Stimulated activated CD8-positive, alpha-beta memory T cell treated with anti-CD3 and anti-CD28 coated beads, Interleukin-15, amount 100 ng/mL, for 1 hour (primary cell): ENCODE measurements at places on chromosomes 7 and 10.

- DNase-seq, result no peak
Observed at GRCh38 chr10:50347394-50347802, 96.1 kb upstream of the ASAH2 start.

DNA sequence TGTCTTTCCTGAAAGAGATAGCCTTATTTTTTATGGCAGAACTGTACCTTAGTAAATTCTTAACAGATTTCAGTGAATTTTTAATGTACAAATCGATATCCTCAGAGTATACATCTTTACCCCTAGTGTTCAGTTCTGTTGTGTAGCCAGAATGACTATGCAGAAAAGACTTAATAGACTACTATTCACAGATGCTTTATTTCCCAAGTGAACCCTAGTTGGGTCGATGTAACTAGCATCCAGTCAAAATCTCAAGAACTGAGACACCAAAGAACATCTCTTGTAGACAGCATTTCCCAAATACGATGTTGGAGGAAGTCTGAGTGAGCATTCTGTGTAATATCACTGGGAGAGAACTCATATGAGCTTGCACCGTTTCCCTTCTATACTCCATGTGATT lies 1.5 kb downstream of the AKR1C3 start:
- DNase-seq, result no peak

DNA sequence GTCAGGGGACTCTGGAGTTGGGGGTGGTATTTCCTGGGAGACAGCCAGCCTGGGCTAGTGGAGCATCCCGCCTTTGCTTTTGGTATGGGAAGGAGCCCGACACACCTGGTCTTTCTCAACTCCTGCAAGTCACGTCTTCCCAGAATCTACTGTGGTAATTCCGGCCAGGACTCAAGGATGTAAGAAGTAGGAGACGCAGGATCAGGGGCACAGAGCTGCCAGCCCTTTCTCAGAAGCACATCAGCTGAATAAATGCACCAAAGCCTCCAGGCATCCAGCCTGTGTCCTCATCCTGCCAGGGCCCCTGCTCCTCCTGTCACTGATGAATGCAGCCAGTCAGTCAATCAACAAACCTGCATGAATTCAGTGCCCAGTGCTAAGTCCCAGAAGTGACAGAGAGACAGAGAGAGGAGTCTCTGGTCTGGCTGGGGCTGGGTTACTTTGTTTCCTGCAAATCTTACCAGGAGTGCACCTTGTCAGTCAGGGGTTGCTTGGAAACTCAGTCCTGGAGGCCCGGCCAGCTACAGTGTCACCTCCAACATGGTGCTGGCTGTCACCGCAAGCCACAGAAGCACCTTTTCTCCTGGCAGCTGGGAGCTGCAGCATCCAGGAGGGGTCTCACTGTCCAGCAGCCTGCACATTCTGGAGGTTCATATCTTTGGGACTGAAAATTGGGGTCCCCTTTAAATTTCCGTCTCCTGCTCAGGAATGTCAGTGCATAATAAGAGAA lies 101.8 kb downstream of the PTPRE start:
- DNase-seq, result no peak

DNA sequence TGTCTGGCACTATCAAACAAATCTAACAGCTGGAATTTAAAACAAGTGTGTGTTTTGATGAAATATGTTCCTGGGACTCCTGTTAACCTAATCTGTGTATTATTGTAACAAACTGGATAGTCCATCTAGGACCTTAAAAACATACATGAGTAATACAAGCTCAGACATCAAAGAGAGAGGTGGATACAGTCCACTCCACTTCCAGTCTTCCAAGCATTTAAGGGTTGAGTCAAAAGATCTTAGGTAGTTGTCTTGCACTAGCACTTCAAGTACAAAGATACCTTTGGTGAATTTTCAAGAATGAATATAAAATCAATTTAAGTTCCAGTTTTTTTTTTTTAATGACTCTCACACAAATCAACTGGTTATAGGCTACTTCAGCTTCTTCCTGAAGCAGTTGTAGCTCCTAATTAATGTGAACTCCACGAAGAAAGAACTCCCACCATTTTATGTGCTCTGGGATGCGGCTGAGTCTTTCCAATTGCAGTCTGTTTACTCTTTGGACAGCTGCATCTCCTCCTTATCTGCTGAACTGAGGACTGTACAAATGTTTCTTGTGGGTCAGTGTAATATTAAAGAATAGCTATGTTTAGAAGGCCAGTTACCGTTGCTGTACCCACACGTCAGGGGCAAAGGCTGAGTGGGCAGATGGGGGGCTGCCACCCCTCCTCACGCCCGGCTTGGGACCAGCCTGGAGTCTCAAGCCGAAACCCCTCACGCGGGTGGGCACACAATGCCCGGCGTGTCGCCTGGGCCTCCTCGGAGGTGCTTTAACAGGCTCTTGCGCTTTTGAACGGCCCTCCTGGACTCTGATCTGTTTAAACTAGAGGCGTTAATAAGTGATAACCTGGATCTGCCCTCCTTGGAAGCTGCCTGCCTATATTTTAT lies 2.9 kb upstream of the IGF2BP3 start:
- no peak for DNase-seq

- no peak for DNase-seq
Observed at GRCh38 chr7:157678501-157678900, 341.7 kb downstream of the DNAJB6 start.

DNA sequence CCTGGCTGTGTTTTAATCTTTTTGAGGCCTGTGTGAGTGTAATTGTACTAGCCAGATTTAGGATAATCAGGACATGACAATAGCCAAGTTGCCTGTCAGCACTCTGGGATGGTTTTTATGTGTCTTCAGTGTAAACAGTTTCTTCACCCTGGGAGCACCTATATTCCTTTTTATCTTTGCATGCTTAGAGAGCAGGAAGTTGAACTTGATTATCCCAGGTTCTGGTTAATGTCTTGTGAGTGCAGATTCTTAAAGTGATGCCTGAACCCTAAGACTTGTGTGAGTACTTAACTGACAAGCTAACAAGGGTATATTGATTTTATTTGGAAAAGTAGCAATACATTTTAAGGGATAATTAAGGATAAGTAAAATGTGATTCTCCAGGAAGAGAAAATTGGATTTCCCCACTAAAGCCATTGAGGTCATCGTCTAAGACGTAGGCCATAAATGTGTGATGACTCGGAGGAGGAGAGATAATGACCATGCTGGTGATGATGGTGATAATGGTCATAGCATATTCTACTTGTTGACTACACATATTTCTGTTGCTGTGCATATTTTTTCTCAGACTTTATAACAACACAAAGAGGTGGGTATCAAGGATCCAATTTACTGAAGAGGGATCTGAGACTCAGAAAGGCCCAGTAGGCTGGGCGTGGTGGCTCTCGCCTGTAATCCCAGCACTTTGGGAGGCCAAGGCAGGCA lies 234.7 kb downstream of the CAMK1D start:
- DNase-seq, result no peak

GRCh38 chr10:8092428-8092827 lies 37.9 kb downstream of the GATA3 start:
- no peak for DNase-seq

GRCh38 chr7:38909870-38910269 lies 879 bp upstream of the VPS41 start:
- DNase-seq, result no peak

- no peak for DNase-seq
Observed at GRCh38 chr7:94195201-94195600, 191.0 kb upstream of the BET1 start.

DNA sequence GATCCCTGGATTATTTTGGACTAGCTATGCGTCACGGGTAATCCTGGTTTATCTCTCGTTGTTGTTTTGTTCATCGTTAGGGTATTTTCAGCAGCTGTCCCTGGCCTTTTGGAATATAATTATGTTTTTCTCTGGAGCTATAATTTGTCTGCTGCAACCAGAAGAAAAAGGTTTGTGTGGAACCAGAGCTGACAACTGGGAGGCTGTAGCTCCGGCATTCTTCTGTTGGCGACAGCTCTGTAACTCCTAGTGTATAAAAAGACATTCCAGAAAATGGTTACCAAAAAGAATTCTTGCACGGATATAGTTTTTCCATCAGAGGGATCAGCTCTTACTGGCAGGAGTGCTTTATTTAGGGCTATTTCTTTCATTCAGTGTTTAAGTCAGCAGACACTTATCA lies 130.9 kb upstream of the PRR15 start:
- DNase-seq, result no peak

GRCh38 chr7:6251653-6252052 lies 20.8 kb downstream of the CYTH3 start:
- no peak for DNase-seq

DNA sequence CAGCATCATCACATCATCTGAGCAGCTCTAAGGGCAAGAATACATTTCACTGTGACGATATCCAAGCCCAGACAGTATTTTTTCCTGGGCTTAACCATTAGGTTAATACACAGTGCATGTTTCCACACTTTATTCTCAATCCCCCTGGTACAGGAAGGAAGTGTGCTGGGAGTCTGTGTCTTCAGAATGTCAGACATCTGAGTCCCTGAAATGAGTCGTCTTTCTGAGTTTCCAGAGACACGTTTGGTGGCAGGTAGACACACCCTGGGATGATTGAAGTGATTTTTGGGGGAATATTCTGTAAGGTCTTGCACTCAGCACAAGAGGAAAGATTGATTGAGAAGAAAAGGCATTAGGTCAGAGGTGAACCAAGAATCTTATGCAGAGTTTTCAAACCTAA lies 13.1 kb upstream of the SHH start:
- DNase-seq, result no peak

- no peak for DNase-seq
Observed at GRCh38 chr7:6096581-6096980, 65.4 kb downstream of the ANKRD61 start.

DNA sequence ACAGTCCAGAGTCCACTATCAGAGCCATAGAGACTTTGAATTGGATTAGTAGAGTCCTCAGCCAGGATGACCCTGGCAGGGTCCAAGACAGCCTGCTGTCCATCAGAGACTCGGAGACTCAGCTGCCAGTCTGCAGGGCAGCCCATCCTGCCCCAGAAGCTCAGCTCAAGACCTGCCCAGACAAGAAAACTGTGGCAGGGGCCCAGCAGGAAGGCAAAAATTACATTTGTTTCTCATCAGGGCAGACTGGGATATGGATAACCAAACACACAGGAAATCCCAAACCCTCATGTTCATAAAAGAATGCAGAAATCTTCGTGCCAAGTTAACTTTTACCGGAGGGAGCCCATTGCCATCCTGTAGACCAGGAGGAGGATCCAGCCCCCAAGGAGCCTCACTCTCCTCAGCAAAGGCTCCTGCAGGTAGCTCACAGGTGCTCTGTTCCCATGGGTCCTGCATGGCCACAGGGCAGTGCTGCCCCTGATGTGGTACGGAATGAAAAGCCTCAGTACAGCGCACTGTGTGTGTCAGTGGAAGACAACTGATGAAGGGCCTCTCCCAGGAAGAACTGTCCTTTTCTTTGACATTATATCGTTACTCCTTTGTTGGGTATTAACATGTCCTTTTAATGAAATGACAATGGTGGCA lies 222.2 kb downstream of the KCNMA1 start:
- no peak for DNase-seq
